ENCODE measurements at places on chromosomes 5 and 9.

DNA sequence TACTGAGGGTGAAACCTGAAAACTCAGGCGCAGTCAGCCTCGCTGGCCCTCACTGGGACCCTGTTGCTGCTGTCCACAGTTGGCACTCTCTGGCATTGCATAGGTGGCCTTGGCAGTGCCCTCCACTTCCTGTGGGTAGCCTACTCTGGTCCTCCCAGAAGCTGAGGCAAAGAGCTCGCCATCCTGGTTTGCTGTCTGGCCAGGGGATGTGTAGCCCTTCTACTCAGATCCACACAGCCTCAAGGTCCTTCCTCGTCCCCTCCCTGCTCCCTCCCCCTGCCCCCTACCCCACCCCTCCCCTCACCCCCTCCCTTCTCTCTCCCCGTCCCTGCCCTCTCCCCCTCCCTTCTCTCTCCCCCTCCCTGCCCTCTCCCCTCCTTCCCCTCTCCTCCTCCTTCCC is 176.0 kb downstream of the OLFM1 start:
- no peak for DNase-seq

- no peak for DNase-seq
These were observed 6.8 kb downstream of the EPB41L4B start for GRCh38 chr9:109314011-109314531.

DNA sequence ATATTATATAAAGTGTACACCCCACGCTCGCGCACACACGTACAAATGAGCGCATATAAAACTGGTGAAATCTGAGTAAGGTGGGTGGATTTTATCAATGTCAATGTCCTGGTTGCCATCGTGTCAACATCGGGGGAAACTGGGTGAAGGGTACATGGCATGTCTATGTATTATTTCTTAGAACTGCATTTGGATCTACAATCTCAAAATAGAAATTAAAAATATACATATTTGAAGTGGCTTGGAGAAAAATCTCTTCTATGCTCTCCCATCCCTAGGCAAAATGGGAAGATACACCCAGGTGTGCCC is 763 bp upstream of the WHRN start:
- DNase-seq = no peak

DNA sequence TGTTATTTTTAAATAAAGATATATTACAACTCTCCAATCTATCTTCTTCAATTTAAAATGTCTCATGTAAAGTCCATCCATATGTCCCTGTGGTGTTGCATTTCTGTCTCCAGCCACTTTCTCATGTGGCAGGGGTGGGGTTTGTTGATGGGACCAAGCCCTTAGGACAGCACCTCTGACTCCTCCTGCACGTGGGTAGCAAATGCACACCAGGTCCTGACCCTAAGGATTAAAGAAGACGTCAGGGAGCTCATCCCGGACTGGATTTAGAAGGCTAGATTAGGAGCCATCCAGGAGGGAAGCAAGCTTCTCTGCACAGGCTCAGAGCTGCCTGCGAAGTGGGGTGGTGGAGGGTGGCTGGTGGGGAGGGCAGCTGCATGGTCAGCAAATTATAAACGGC is 38.9 kb upstream of the FAM120AOS start:
- DNase-seq = no peak

GRCh38 chr5:158100373-158100888 is 241.5 kb upstream of the CLINT1 start:
- DNase-seq = peak; percentile 21

DNA sequence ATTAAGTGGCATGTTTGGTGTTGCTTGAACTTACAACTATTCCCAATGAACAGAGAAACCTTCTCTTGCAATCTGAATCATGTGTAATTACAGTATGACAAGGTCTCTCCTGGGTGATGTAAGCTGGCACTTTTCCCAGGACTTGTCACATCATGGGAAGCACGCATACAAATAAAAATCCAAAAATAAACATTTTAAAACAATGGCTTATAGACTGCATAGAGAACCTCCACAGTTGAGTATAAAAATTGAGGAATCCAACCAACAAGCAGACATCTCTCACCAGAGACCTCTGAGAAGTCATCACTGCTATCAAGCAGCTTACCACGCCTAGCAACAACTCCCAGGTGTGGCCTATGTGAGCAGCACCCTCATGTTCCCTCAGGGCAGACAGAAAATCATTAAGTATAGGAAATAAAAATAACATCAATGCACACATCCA is 3.9 kb downstream of the MLLT3 start:
- peak; percentile 75 for DNase-seq

DNA sequence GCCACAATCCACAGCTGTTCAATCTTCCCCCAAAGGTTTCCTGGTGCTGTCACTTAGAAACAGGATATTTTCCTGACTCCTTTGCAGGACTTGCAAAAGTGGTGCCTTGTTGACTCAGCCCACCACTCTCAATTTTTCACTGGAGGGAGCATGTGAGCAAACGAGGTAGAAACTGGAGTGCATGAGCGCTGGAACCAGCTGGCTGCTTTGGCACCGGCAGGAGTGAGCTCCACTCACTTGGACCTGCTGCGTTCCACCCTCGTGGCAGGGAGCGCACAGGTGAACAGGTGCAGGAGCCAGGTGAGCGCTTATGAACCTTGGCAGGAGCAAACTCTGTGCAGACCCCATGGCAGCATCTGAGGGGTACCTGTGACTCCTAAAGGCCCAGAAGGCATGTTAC is 364.1 kb upstream of the RORB start:
- DNase-seq = no peak

DNA sequence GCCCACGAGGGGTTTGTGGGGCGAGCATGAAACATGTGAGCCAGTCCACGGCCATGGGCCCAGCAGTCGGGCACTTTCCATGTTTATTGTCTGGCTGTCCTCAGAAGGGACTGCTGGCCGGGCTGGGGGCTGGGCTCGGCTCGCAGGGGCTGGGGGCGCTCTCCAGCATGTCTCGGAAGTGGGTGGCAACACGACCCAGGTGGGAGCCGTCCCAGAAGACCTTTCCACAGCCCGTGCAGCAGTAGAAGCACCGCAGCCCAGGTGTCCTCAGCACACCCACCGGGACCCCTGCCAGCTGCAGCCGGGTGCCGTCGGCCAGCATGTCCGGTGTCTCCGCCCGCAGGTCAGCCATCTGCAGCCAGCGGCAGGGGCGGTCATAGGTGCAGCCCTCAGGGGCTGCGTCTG is 4.8 kb upstream of the NRARP start:
- no peak for DNase-seq

GRCh38 chr5:58440901-58441460 is 18.9 kb downstream of the PLK2 start:
- no peak for DNase-seq

GRCh38 chr9:100662122-100662521 is 84.2 kb downstream of the CAVIN4 start:
- DNase-seq = no peak

DNA sequence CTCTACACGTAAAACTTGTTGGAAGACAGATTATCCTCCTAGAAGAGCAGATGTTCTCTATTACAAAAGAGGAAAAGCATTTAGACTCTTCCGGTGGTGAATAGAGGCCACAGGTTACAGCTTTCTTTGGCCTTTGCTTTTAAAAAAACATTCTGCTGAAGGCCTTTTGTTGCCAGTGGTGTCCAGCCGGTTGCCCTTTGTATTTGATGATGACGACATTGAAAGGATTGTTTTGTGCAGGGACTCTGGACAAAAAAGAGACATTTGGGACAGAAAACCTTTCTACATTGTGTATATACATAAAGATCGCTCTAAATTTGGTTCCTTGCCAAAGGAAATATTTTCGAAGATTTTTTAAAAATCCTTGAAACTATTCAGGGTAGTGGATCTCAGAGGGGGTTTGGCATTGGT is 180.3 kb downstream of the C9orf152 start:
- peak; percentile 88 for DNase-seq

GRCh38 chr5:16975950-16976624 is 40.0 kb upstream of the MYO10 start:
- DNase-seq = no peak

GRCh38 chr5:94746731-94747124 is 128.3 kb downstream of the SLF1 start:
- no peak for DNase-seq

DNA sequence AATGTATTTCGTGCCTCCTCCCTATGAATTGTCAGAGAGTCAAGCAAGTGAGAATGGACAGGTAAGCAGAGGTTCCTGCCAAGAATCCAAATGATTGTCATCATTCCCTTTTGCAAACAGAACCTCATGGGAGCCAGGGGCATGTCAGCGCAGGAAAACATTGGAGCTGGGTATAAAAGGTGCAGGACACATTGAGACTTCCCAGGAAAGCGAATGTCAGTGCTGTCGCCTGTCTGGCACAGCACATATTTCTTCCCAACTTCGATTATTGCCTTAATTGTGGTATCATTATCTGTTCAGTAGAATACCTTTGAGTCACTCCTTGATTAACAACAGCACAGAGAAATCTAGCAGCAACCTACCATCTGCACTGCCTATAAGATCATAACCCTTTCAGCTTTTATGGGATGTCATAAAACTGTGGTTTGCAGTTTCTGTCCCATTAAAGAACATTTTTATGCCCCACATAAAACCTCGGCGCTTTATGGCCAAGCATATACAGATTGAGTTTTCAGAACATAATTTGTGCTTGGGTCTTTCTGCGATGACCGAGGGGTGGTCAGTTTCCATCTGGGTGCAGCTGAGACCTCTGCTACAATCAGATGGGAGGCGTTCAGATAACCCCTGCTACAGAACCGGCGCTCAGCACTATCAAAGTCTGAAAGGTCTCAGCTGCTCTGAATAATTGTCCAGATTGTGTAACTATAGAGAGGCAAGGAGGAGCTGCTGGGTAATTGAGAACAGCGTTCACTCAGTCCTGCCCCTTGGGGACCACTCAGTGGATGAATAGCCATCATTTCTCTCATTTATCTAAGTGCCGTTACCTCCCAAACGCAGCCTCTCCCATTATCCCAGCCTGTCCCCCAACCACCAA is 30.9 kb upstream of the WWC1 start:
- no peak for DNase-seq

- DNase-seq = no peak
These were observed 347.9 kb downstream of the CDH9 start for GRCh38 chr5:26690511-26690910.

DNA sequence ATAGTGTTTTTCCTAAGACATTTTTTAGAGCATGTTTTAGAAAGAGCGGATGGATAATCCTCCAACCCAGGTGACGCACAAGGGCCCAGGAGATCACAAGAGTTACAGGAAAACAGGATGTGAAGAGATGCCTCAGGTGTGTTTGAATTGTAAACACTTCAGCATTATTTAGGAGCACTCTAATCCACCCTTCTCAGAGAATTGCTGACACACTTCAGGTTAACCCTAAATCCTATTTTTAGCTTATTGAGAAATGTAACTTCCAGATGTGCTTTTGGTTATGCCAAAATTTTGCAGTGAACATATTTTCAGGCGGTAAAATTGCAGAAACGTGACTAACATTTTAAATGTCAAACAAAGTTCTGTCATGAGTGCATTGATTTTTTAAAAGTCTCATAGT is 755.4 kb upstream of the CTNND2 start:
- DNase-seq = no peak

DNA sequence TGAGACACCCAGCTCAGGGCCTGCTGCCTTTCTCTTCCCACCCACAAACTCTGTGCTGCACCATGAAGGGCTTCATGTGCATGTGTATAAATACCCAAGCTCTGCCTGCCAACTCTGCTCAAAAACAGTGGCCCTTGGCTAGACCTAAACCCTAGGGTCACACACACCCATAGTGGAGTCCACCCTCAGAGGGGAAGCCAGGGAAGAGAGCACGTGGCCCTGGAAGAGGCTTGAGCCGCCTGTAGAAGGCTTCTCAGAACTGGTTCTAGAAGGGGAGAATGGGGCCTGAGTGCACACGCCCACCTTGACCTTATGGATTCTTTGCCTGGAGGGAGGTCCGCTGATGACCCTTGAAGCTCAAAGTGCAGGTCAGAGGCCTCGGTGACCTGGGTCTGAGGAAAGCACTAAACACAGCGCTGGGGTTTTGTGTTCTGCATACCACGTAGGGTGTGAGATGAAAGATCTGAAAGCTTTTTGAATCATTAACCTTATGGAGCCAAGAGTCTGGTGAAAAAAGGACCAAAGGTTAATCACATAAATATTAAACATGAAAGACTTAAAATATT is 60.6 kb downstream of the CYFIP2 start:
- DNase-seq = no peak

DNA sequence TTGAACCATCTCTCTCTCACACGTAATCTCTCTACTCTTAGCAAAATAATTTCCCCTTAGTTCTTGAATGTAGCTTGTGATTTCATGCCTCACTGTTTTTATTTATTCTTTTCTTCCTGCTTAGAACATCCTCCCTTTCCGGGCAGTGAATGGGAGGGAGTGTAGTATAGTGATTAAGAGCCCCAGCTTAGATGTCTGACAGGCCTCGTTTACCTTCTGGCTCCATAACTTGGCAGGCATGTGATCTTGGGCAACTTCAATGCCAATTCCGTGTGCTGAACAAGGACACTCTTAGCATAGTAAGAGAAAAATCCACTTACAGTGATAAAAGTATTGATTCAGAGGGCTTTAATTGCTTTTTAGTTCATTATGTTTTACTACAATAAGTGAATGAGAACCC is 96.3 kb upstream of the TNPO1 start:
- no peak for DNase-seq

Measured in EL (cell line).